ENCODE measurements at places on chromosomes 11 and 22.

DNA sequence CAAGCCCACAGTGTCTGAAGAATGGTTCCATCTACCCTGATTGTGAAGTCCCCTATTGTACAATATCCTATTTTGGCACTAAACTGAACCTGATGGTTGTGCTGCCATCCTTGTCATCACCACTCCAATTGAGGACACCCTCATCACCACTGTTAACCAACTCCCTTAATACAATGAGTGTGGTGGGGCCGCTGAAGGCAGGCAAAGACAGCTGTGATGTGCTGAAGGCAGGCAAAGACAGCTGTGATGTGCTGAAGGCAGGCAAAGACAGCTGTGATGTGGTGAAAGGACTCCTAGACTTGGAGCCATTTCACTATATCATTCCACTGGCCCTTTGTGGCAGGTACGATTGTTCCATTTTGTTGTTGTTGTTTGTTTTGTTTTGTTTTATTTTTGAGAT, 481.6 kb downstream of the SOX6 start:
- no peak for DNase-seq

GRCh38 chr22:34508797-34509196, 557.2 kb upstream of the ISX start:
- no peak for DNase-seq

DNA sequence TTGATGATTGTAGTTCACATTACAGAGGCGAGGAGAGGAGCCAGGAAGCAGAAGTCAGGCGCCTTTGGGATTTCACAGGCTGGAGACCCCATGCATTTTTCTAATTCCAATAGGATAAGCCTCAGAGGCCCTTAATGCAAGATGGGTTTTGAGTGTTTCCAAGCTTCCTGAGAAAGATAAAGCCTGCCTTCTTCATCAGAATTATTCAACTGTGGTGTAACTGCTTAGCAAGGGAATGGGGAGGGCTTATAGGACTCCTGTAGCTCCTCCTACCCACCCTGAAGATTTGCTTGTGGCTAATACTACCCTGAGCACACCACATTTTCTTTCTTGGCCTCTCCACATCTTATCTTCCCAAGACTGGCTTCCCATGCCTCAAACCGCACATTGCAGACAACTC, 151.1 kb upstream of the ISX start:
- no peak for DNase-seq

DNA sequence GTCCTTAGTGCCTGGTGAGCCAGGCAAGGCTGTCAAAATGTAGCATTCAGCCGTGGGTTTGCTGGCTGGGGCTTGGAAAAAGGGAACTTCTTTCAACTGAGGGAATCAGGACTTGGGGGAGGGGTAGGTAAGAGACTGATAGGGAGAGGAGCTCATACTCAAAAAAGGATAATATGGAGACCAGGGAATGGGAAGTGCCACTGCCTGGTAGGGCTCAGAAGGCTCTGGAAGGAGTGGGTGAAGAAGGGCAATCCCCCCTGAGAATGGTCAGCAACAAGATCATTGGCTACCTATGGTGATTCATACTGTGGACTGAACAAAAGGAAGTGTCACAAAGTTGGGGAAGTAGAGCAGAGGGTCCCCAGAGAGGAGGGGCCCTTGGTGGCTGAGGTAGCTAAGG, 1.9 kb downstream of the CNGA4 start:
- DNase-seq = no peak

Data from NCI-H2081 treated with DMSO at 0.1 percent for 48 hours (cell line).